ENCODE measurements at places on chromosomes 12 and 14.

GRCh38 chr12:114193474-114193873 lies 212.5 kb downstream of the TBX5 start:
- DNase-seq = no peak

DNA sequence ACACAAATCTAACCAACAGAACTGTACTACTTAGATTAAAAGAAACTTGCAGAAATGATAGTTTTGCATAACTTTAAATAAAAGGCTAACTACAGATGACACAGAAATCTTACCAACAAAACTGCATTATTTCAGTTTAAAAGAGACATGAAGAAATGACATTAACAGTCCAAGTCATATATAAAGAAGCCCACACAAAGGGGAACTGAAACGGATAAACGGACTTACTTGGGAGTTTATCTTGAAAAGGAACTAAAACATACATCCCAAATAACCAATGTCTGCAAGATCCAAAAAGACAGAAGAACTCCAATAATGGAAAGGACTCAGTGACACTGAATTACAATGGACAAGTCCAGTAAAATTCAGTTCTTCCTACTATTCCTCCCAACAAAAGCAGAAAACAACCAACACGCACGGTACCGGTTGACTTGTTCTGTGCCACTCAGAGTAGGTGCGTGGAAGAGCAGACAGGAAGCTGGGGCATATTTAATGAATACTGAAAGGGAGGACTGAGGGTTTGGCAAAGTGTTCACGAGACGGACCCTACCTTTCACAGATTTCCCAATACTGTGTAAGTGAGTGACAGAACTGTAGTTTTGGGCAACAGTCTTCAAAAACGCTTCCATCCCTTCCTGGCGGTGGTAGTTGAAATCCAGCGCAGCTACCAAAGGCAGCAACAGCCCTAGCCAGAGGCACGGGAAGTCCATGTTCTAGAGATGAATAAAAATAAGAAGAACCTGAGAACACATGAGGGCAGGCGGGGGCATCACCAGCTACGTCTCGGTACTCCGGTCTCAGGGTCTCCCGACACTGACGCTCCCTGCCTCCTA lies 627 bp downstream of the CPM start:
- DNase-seq = no peak

DNA sequence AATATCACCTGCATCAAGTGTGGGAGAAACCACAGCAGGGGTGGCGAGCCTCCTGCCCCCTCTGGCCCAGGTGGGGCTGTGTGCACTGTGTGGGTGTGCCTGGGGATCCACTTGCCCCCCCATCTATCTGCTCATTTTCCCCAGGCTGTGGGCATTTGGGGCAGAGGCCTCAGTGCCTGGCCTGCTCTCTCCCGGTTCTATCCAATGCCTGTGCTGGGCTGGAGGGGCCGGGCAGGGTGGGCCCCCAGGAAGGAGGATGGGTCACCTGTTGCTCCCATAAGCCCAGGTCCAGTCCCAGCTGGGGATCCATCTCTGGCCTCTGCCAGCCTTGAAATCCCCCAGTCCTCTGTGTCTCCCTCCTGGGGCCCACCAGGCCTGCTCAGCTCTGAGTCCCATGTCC lies 105.6 kb downstream of the TMEM121 start:
- no peak for DNase-seq

DNA sequence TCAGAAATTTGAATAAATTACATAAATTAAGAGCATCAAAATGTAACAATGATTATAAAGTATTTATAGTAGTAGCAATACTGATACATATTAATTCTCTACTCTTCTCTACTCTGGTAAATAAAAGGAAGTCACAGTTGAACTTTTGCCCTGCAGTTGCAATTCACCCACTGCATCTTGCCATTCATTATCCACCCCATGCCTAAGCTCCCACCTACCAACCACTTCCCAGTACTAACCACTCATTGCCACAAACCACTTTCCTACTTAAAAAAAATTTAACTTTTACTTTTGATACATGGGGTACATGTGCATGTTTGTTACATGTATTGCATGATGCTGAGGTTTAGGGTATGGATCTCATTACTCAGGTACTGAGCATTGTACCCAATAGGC lies 174.0 kb downstream of the RASSF9 start:
- no peak for DNase-seq

- DNase-seq = no peak
Observed at GRCh38 chr12:108638141-108638827, 4.6 kb upstream of the SELPLG start.

All from activated CD8-positive, alpha-beta memory T cell treated with anti-CD3 and anti-CD28 coated beads, Interleukin-2, amount 50 U/mL, for 48 hours (primary cell).